ENCODE measurements at places on chromosomes 13 and 19.

DNA sequence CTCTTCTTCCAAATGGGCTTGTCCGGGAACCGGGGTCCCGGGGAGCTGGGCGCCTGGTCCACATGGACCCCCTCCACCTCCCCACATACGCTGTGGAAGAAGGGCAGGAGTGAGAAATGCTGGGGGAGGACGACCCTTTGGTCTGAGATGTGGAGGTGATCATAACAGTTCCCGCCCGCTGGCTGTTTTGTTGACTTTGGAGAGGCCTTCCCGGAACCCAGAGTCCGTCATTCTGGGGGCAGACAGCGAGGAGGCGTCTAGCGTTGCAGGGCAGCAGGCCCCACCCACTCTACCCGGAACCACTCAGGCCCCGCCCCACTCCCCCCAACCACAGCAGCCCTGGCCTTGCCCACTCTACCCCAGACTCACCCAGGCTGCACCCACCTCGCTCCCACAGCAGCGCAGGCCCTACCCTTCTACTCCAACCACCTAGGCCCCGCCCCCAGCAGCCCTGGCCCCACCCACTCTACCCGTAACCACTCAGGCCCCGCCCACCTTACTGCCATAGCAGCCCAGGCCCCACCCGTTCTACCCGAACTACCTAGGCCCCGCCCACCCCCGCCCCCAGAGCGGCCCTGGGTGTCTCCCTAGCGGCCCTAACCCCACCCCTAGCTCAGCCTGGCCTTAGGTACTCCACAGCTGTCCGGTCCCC, 7.1 kb downstream of the GPR108 start:
- DNase-seq, result no peak

DNA sequence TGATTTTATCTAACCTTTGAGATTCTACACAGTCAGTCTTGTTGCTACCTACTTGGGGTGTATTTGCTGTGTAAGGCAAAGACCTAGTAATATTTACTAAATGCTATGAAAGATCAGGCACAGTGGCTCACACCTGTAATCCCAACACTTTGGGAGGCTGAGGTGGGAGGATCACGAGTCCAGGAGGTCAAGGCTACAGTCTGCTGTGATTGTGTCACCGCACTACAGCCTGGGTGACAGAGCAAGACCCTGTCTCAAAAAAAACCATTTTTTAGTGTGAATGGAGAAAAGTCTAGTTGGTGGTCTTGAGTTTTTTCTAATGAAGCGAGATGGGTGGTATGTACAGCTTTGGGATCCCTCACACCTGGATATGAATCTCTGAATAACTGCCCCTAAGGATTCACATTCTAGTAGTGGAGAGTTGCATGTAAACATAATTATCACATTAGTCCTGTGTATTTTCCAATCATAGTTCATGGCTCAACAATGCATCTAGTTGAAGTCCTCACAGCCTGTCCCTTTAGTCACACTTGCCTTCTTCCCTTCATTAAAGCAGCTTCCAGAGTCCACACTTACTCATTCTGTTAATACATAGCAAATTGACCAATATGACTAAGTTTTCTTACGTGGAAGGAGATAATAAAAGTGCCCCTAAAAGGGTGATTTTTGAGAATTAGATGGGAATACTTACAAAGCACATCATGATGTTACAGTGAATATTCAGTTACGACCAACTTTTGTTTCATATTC, 7.5 kb downstream of the RPL21 start:
- no peak for DNase-seq

DNA sequence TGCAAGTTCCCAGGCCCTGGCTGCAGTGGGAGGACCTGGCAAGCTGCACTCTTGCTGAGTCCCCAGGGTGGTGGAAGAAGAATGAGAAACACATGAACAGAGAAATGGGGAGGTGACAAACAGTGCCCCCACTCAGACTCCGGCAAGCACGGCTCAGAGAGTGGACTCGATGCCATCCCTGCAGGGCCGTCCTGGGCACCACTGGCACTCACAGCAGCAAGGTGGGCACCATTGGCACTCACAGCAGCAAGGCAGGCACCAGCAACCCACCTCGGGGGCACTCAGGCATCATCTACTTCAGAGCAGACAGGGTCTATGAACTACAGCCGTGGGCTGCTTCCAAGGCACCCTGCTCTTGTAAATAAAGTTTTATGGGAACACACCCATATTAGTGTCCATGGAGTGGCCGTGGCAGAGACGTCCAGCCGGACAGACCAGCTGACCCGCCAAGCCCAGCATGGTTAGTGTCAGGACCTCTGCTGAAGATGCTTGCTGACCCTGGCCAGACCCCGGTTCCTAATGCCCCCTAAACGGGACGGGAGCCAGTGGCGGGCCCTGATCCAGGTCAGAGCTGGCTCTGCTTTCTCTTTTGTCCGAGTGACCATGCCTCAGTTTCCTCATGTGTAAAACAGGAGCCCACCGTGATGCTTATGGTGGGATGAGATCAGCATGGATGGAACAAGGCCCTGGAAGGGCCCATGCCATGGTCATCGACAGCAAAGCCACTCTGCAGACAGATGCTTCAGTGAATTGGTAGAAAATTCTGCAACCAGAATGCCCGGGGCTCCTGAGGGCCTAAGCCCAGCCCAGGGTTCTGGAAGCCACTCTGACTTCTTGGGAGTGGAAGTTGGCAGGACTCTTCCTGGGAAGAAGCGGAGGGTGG, 2.1 kb upstream of the F10 start:
- DNase-seq, result no peak

GRCh38 chr19:33866696-33867095, 70.0 kb downstream of the KCTD15 start:
- DNase-seq, result no peak

- no peak for DNase-seq
These were observed 459.2 kb downstream of the MYO16 start for GRCh38 chr13:109088624-109088917.

DNA sequence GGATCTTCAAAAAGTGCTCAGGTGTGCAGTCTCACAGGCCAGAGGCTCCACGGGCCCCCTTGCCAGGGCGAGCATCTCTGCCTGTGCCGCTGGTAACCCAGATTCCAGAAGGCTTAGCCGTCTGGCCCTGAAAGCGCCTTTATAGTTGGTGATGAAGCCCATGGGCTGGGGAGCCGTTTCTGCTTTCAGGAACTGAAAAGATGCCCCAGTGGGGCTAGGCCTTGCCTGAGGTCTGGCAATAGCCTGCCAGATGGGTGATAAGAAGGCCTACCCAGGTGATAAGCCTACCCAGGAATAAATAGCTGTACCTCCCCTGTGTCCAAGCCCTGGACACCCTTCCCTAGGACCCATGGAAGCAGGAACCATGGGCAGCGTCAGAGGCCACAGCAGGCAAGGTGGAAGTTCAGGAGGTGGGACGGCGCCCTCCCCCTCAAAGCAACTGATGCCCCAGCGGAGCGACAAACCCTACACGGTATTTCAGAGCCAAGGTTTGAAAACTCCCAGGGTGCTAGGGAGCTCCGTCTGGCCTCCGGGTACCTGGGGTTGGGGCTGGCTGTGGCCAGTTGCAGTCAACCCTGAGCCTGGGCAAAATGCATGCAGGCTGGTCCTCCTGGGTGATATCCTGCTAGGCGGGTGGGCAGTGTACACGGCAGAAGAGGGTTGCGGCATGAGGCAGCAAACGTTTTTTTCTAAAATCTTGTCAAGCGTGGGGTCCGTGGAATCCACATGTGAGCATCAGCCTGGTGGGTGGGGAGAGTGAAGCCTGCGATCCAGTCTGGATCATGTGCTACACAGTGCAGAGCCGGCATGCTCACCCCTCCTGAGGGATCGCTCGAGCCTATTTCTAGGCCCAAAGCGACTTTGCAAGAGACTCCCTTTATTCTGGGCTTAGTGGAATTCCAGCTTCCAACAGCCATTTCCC, 45.3 kb downstream of the ACTN4 start:
- DNase-seq, result no peak

DNA sequence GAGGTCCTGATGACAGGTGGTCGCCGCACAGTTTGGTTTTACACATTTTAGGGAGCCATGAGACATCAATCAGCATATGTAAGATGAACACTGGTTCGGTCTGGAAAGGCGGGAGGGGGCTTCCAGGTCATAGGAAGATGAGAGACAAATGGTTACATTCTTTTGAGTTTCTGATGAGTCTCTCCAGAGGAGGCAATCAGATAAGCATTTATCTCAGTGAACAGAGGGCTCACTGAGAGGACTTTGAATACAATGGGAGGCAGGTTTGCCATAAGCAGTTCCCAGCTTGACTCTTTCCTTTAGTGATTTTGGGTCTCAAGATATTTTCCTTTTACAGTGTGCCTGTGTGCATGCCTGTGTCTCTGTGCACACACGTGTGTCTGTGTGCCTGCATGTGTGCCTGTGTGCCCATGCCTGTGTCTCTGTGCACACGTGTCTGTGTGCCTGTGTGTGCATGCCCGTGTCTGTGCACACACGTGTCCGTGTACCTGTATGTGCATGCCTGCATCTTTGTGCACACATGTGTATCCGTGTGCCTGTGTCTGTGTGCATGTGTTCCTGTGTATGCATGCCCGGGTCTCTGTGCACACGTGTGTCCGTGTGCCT, 35.5 kb upstream of the TMEM255B start:
- no peak for DNase-seq

DNA sequence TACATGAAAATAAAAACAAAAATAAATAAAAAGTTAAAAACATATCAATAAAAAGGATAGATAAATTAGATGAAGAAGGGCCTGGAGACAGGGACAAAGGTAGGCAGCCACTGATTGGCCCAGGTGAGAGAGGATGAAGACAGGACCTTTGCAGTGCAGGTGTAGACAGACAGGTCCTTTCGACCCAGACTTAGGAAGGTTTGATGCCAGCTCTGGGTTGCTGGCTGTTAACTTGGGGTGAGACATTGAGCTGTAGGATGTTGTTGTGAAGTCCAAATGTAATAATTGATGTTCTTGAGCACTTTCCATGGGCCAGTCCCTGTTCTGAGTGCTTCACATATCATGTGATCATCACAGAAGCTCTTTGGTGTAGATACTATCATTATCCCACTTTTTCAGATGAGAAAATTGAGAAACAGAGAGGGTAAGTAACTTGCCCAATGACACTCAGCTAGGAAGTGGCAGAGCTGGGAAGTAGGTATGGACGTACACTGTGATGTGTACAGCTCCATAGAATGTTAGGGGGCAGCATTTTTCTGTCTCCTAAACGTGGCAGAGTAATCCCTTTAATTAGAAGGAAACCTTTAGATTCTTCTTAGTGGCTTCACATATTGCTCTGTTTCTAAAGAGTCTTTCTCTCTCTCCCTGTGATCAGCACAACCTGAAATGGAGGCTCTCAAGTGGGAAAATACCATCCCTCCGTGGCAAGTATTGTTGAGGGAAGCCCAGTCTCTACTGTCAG, 76.0 kb upstream of the STK24 start:
- DNase-seq, result no peak

GRCh38 chr19:3028305-3029064, 595 bp downstream of the TLE2 start:
- no peak for DNase-seq

GRCh38 chr19:2618611-2619010, 83.9 kb downstream of the GNG7 start:
- DNase-seq, result peak; percentile 75

DNA sequence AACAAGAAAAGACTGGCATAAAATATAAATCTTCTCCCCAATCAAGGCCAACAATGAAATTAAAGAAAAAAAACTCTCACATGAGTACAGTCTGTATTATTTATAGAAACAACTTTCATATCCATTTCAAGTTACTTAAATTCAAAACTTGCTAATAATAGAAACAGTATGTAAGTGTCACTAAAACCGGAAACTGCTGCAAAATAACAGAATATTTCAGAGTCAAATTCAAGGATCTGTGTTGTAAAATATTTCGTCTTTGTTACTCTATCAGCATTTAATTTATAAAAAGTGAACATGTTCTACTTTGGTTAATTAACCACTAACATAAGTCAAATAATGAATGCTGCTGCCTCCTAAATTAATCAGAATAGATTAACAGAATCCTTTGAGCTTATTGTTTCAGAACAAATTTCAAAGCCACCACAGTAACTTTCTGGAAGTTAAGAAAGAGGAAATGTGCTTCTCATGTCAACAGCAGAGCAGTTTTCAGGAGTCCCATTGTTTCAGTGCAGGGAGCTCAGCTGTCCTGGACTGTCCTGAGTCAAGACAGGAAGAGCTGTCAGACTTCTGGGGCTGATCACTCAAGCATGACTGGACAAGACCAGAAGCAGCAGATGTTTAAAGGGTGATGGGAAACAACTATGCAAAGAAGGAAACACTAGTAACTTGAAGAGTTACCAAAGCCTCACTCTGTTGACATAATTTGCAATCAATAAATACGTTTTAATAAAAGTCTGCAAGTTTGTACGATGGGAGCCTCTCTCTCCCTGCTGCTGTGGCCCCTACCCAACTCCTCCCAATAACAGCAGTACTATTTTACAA, 76.9 kb downstream of the FOXO1 start:
- peak; percentile 78 for DNase-seq

DNA sequence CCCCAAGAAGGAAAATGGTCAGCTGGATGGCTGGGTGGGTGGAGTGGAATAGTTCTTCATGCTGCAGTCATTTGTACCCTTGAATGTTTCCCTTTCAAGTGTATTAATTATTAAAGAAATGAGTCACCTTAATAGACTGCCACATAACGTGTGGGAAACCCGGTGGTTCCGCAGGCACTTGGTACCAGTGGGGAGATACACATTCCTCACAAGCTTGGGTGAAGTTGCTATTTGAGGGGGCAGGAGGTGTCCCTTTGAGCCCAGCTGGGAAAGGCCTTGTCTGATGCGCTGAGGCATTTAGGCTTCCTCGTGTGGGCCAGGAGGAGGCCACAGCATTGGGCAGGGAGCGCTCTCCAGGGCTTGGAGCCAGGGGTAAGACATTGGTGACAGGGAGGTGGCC, 57.7 kb downstream of the ATP8A2 start:
- DNase-seq, result no peak

DNA sequence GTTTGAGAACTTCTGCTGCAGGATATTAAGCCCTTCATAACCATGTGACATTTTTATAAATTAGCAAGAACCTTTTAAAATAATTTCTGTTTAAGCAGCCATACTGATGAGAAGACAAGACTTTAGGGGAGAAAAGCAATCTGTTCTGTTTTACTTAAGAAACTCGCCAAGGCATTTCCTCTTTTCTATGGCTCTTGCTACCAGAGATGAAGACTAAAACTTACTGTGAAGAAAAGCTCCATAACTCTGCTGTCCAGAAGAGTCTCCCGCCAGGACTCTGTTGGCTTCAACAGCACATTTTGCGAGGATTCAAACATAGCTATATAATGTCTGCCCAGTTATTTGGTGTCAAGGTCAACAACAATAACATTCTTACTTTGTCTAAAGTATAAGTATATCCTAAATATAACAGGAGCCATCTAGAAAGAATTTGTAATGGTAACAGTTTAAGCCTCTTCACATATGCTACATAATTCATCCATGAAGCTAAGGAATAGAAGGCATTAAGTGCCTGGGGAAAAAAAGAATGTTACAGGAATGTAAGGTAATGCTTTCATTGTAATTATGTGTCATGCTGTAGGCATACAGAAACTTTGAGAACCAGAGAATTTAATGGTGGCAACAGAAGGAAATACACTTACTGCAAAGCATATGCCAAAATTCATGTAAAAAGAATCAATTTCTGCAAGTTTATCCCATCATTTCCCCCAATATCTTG, 53.2 kb upstream of the EEF1AKMT1 start:
- DNase-seq, result no peak

- no peak for DNase-seq
These were observed 810 bp downstream of the ZNF627 start for GRCh38 chr19:11598103-11598483.

- no peak for DNase-seq
These were observed 8.7 kb downstream of the MAP2K2 start for GRCh38 chr19:4115050-4115817.
